ENCODE measurements at places on chromosomes 5 and 9.
A peak's percentile ranks its signal among the peaks of the same experiment; 100 is the strongest.

GRCh38 chr5:92715946-92716520, 865.0 kb downstream of the NR2F1-AS1 start:
- DNase-seq = no peak

DNA sequence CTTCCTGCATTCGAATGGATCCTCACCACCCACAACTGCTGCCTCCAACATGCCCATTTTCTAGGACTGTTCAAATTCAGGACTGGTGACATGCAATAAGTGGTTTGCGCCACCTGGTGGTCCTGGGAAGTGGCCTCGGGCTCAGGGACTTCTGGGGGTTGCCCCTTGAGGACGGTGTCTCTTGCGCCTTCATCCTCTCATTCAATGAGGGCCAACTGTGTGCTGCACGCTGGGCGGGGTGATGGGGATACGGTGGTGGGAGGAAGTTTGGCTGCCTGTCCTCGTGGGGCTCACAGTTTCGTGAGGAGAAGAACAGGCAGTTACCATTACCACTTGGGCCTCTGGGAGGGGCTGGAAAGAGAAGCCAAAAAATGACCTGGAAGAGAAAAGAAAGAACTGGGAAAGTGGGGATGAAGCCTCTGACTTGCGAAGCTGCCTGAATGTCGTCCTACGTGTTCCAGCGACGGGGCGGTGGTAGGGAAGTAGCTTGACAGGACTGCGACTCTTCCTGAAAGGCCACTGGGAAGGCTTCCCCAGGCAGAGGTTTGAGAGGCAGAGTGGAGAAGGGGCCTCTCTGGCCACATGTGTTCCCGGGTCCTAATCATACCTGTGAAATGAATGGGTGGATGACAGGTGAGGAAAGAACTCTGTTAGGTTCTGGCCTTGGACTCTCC, 49.0 kb downstream of the PSD2 start:
- peak; percentile 85 for DNase-seq

DNA sequence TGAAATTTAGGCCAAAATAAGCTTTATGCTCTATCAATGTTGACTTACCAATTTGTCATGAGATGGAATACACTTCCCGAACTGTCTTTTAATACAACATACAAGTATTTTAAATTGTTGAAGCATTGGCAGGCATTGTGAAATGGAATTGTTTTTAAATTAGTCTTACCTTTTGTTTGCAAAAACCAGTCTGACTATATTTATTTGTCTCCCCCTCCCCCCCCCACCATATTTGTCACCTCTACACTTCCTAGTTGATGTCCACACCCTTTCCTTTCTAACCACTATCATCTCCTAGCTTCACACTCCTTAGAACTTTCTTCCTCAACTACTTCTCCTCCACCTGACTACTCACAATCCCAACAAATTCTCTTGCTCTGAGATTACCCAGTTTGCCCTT, 40.9 kb downstream of the FAF2 start:
- no peak for DNase-seq

GRCh38 chr5:124645396-124645795, 101.0 kb downstream of the ZNF608 start:
- no peak for DNase-seq

DNA sequence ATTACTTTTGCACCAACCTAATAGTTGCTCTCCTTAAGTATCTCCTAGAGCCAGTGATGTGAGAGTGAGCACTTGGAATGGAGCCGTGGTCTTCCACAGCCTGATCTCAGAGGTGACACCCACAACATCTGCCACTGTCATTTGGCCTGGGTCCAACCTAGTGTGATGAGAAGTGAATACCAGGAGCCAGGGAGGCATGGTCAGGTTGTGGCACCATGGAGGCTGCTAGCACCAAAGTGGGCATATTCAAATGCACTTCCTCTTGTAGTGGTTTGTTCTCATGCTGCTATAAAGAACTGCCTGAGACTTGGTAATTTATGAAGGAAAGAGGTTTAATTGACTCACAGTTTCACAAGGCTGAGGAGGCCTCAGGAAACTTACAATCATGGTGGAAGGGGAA, 22.6 kb upstream of the CEP72 start:
- DNase-seq = no peak
